Smooth muscle cell of the umbilical artery (primary cell): ENCODE measurements at places on chromosomes 2 and 18. TPM values are rescaled to one million over a fixed set of nuclear protein-coding genes. Genes with fewer than 3 reads are reported as not detected.

Gene RGPD4
- total RNA-seq: not detected in 2 replicates

Gene SH3RF3
- 3.4 and 6.5 TPM in 2 replicates for total RNA-seq

Gene IL36G
- total RNA-seq: not detected in 2 replicates

Gene GGCX
- 75.5 and 87.9 TPM in 2 replicates for total RNA-seq

Gene PLB1
- total RNA-seq: 1.1 and 1.2 TPM in 2 replicates

Gene LYPD6B
- total RNA-seq: 2.1 and 2.6 TPM in 2 replicates
